ENCODE measurements at places on chromosomes 5 and 9. TPM values are rescaled to one million over a fixed set of nuclear protein-coding genes. Genes with fewer than 3 reads are reported as not detected.

The AHRR gene
- 8.4 TPM for total RNA-seq

The ANXA2R gene
- total RNA-seq: 4.4 TPM

GRCh38 chr5:150570333-150570732, 62.4 kb downstream of the NDST1 start:
- peaks cover 14% of the 10 kb centered on the region for H3K4me1 ChIP-seq
- no peak overlapping the region for H3K27ac ChIP-seq
- H3K4me3 ChIP-seq: no peak overlapping the region

DNA sequence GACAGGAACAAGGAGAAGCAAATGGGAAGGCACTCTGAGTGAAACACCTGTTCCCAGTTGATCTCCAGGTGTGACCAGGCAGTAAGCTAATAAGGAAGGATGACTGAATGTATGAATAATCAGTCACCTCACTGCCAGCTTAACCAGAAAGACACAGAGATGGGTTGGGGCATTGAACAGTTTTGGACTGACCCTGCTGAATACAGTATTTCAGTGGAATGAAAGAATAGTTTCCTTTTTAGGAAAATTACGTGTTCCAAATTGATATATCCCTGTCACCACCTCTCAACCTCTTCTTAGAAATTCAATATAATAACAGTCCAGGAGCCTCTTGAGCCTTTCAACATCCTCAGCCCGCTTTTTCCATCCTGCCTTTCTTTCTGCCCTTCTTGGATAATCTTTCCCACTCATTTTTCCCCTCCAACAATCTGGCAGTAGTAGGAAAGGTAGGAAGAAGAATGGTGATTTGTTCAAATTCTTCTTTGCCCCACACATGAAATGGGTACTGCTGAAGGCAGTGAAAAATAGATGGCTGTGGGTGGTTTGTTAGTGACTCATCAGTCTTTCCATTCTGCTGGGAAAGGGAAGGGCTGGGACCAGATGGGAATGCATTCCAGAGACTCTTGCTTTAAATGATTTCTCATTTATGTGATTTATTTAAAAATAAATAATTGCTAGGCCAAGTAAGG, 117.9 kb downstream of the ZSWIM6 start:
- no peaks in the 10 kb centered on the region for H3K27me3 ChIP-seq
- peaks cover 20% of the 10 kb centered on the region for H3K4me1 ChIP-seq
- DNase-seq: no peak
- H3K4me3 ChIP-seq: no peak overlapping the region

GRCh38 chr9:994005-994404, 17.6 kb downstream of the DMRT3 start:
- peaks cover 9% of the 10 kb centered on the region for H3K27me3 ChIP-seq
- no peaks in the 10 kb centered on the region for H3K36me3 ChIP-seq
- no peak overlapping the region for H3K4me3 ChIP-seq
- DNase-seq: no peak

DNA sequence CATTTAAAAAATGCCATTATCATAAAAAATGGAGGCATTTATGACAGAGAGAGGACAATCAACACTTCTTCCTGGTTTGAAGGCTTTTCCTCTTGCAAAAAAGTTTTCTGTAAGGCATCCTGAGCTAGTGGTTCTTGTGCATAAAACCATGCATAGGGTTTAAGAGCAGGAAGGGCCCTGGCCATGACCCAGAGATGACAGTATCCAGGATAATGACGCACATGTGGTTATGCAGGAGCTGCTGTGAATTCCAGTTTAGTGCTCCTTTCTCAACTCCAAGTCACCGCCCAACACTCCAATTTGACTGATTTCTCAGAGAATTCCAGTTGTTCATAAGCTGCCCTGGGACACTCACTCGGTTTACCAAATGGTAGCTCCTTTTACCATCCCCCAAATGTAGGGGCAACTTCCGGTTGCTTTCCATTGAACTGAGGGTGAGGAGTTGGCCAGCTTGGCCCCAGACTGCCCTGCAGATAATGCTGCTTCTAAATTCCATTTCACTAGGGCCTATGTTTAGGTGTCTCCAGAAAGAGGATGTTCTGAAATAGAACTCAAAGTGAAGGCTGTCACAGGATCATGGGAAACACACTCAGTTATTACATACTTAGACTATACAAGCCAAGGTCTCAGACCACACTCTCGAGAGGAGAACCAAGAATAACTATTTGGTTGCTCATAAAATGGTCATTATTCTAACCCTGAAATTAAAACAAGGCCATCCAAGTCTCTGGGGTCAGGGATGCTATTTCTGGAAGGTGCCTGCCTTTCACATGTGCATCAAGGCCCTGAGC, 179.1 kb downstream of the SLIT3 start:
- no peak overlapping the region for H3K27ac ChIP-seq
- H3K27me3 ChIP-seq: no peaks in the 10 kb centered on the region
- no peak for DNase-seq
- H3K4me1 ChIP-seq: no peaks in the 10 kb centered on the region
- H3K36me3 ChIP-seq: no peaks in the 10 kb centered on the region

DNA sequence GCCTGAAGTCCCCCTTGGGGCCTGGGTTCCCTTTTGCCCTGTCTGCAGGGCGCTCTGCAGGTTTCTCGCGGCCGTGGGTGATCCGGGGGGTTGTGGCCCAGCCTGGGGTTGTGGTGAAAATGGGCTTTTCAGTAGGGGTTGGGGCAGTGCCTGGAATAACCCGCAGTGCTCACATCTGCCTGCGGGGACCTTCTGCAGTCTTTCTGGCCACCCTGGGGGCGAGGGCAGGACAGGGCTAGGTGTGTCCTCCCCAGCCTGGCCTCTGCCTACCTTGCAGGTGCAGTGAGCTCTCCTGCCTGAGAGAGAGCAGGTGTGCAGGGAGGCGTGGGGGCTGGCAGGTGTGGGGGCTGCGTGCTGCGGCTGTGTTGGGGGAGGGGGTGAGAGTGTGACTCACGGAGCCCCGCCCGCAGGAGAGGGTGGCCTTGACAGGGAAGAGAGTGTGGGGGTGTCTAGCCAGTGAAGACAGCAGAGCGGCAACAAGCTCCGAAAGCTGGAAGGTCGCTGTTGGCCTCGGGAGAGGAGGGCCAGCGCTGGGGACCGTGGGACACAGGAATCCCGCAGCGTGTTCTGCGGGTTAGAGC, 131.4 kb downstream of the MRPL36 start:
- no peak overlapping the region for H3K4me3 ChIP-seq
- H3K36me3 ChIP-seq: no peaks in the 10 kb centered on the region
- H3K4me1 ChIP-seq: no peaks in the 10 kb centered on the region

The SVEP1 gene
- total RNA-seq: 55.9 TPM

GRCh38 chr9:135478191-135478590, 1.4 kb upstream of the PPP1R26 start:
- H3K4me1 ChIP-seq: peaks cover 39% of the 10 kb centered on the region
- H3K4me3 ChIP-seq: no peak overlapping the region
- H3K27me3 ChIP-seq: no peaks in the 10 kb centered on the region
- H3K36me3 ChIP-seq: peaks cover under 1% of the 10 kb centered on the region
- DNase-seq: no peak

The SRP19 gene
- total RNA-seq: 29.5 TPM

- no peak overlapping the region for H3K4me3 ChIP-seq
- no peaks in the 10 kb centered on the region for H3K27me3 ChIP-seq
- no peaks in the 10 kb centered on the region for H3K4me1 ChIP-seq
- H3K36me3 ChIP-seq: peaks cover 100% of the 10 kb centered on the region
These were observed 10.6 kb downstream of the DELE1 start for GRCh38 chr5:141934099-141934844.

DNA sequence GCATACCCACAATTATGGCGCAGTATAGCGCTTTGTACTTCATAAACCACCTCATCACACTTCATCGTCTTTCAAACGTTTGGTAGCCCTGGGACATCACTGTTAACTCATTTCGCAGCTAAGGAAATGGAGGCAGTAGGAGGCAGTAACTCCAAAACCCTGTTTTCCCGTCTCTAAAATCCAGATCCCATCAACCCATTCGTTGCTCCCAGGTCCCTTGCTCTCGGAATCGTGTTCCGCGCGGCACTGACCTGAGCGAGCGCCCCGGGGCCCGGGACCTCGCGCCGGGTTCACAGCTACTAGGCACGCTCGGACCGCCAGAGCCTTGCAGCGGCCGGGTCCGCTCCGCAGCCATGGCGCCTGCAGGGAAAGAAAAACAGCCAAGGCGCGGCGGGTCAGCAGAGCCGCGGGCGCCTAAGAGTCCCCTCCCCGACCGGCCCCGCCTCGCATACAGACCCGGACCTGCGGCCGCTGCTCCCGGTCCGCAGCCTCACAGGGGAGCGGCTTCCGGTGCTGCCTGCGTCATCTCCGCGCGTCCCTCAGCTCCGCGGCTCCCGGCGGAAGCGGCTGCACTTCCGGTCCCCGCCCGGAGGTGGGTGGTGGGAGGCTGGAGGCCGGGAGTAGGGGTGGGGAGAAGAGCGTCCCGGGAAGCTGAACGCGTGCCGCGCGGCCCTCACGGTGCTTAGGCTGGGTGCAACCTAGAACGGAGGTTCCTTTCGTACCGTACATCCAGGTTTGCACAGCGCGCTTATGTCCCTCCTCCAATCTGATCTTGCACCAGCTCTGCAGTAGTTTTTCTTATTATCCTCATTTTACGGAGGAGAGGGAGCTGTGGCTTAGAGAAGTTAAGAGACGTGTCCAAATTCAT, at the start of gene FBXW2:
Gene FBXW2 (minus strand): TSS at position 519 of the 868 bp plus-strand sequence. CDS start 5,158 bp downstream, outside the sequence.
- H3K27ac ChIP-seq: peak within 1 kb of the TSS; percentile 97
- H3K36me3 ChIP-seq: peaks cover 14% of the 10 kb centered on the region
- peaks cover 51% of the 10 kb centered on the region for H3K4me1 ChIP-seq
- DNase-seq: peak; percentile 95
- no peaks in the 10 kb centered on the region for H3K27me3 ChIP-seq

Data from lower lobe of right lung (tissue), 2 donors.